ENCODE measurements at places on chromosomes 1 and 21.

DNA sequence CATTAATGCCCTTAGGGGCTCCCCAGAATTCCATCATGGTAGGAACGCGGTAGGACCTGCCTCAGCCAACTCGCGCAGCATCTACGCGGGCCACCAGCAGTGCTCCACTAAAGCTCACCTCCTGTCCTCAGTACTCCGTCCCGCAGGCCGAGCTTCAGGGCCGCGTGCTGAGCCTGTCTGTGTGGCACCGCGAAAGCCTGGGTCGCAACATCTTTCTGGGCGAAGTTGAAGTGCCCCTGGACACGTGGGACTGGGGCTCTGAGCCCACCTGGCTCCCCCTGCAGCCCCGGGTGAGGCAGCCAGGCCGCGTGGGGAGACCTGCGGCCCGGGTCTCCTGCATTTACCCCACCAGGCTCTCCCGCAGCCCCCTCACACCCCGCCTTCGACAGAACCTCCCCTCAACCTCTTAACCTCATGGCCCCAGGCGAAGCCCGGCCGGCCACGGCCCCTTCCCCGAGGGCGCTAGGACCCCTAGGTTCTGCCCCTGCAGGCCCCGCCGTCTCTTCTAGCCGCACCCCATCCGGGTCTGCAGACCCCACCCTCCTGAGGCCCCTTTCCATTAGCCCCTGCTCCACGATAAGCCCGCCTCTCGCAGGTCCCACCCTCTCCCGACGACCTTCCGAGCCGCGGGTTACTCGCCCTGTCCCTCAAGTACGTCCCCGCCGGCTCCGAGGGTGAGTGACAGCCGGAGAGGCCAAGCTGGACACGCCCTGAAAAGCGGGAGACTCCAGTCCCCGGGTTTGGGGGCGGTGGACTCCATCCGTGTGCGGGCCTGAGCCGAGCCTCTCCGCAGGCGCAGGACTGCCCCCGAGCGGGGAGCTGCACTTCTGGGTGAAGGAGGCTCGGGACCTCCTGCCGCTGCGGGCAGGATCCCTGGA lies 9.1 kb downstream of the SYTL1 start:
- no peak for DNase-seq

GRCh38 chr1:204621396-204621795 lies 64.1 kb downstream of the LRRN2 start:
- no peak for DNase-seq

DNA sequence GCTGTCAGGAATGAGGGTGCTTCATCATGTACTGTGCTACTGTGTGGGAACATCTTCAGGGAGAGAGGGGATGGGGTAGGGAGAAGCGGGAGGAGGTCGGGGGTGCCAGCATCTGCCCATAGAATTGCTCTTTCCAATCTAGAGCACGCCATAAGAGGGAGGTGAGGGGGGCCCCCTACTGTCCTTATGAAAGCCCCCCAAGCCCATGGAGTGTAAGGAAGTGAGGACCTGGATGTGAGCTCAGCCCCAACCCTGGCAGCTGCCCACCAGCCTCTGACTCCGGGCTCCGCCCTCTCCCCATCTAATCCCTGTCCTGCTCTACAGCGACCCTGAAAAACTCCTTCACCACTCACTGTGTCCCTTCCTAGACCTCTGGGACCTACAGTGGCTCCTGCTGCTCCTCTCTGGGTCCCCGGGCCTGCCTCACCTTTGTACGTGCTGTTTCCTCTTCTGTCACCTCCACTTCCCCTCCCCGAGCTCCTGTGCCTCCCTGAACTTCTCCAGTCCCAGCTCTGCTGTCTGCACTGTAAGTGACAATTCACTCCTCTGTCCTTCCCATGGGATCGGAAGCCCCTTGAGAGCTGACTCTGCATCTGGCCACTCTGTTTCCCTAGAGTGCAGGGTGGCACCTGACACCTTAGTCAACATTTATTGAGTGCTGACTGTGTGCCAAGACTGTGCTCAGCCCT lies 269.4 kb downstream of the PTPRU start:
- DNase-seq = no peak

DNA sequence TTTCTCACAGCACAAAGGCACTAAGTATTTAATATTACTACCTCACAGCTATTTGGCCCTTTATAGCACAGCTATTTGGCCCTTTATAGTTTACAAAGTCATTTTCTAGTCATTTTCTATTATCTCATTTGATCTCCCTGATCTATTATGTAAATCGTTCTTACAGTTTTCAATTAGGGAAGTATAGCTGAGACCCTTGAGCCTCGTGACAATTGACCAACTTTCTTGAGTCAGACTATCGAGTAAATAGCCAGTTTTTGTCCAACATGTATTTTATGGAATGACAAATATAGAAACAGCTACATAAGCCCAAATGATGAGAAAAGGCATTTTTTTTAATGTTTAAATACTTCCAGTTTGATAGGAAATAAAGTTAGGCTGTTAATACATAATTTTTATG lies 7.0 kb upstream of the ANGPTL1 start:
- DNase-seq = no peak

Measured in stimulated activated naive CD4-positive, alpha-beta T cell (primary cell).